ENCODE measurements at places on chromosomes 7 and 10.

- DNase-seq: no peak
These were observed 91.5 kb downstream of the GSDME start for GRCh38 chr7:24665564-24666294.

GRCh38 chr10:121340271-121340831 lies 257.9 kb downstream of the FGFR2 start:
- DNase-seq: no peak

DNA sequence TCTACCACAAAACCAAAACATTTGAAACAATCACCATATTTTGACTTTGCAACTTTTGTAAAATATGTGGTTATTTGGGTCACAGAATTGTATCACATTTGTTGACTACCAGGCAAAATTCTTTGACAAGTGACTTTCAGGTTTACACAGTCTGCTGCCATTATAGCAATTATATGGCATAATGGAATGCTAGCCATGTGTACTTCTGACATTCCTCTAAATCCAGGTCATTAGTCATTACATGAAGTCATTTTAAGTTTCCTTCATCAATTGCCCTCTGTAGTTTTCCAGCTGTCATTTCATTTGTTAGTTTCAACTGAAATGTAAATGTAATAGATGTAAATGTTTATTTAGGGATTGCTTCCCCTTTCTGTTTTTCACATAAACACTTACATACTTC lies 137.5 kb downstream of the IMMP2L start:
- DNase-seq: peak; percentile 67

- DNase-seq: no peak
These were observed 725.1 kb upstream of the GALNT17 start for GRCh38 chr7:70406950-70407209.

- no peak for DNase-seq
These were observed 78.9 kb downstream of the FOXL3 start for GRCh38 chr7:368651-369475.

- peak; percentile 82 for DNase-seq
These were observed 13.5 kb upstream of the TSPAN13 start for GRCh38 chr7:16739863-16740622.

- no peak for DNase-seq
These were observed 9.2 kb upstream of the SP8 start for GRCh38 chr7:20795881-20796280.

- DNase-seq: no peak
These were observed 68.4 kb downstream of the IKZF1 start for GRCh38 chr7:50372923-50373322.

- no peak for DNase-seq
These were observed 1181.8 kb downstream of the SORCS1 start for GRCh38 chr10:105982735-105983134.
